A549 treated with DMSO at 1 μM for 4 hours (cell line): ENCODE measurements at places on chromosomes 7 and 10. TPM values are rescaled to one million over a fixed set of nuclear protein-coding genes. Genes with fewer than 3 reads are reported as not detected.

GIMAP4 gene
- not detected in 5 replicates for total RNA-seq

CCDC146 gene
- 0.37 to 0.72 TPM (median 0.47 TPM) in 5 replicates for total RNA-seq

CALHM2 gene
- 4.7 to 6.1 TPM (median 5.3 TPM) in 5 replicates for total RNA-seq

CPED1 gene
- 0.02 to 0.07 TPM in 2 of 5 replicates, not detected in the others for total RNA-seq

NODAL gene
- 0.06 TPM in 1 of 5 replicates, not detected in the others for total RNA-seq

CNNM1 gene
- total RNA-seq: 19.0 to 22.4 TPM (median 21.5 TPM) in 5 replicates

ZNF804B gene
- total RNA-seq: not detected in 5 replicates
